NB4 (cell line): ENCODE measurements at places on chromosomes 6 and 20.

GRCh38 chr20:19858466-19859371 is 100.7 kb downstream of the RIN2 start:
- no peak for DNase-seq

- DNase-seq = no peak
Observed at GRCh38 chr20:62688855-62689460, 19.7 kb upstream of the NTSR1 start.

GRCh38 chr6:106913676-106914280 is 60.8 kb downstream of the CD24 start:
- DNase-seq = no peak

DNA sequence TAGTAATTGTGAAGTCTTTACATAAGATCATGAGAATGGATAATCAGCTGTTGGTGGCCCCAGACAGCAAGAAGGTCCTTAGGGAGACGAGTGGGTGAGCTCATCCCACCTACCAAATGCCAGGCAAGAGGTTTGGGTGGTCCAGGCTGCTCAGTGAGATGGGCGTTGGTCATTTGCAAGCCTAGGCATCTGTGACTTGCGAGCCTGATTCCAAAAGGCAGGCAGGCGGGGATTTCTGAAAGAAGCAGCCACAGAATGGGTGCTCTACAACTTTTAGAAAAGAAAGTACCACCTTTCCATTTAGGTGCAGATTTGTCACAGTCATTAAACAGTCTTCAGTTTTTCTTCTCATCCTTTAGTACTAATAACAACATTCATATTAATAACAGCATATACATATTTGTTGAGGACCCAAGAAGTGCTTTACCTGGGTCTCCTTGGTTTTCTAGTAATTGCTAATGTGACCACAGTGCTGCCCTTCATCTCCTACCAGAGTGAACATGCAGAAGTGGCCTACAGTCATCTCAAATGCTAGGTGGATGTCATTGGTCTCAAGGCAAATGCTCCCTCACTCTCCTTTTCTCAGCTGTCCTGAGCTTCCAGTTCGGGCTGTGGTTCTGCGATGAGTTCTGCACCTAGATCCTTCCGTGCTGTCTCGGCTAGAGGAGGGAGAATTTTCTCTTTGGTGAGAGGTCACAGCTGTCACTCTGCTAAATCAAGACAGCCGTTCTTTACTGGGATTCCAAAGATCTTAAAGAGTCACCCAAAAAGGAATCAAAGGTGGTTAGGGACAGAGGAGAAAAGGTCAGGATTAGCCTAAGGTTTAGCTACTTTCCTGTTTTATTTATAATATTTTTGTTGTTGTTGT is 2.7 kb downstream of the WRNIP1 start:
- no peak for DNase-seq

GRCh38 chr20:61918548-61918947 is 147.1 kb downstream of the TAF4 start:
- no peak for DNase-seq

GRCh38 chr6:36865835-36866234 is 8.8 kb downstream of the PPIL1 start:
- no peak for DNase-seq

GRCh38 chr20:46227272-46227767 is 81.0 kb downstream of the CDH22 start:
- no peak for DNase-seq

DNA sequence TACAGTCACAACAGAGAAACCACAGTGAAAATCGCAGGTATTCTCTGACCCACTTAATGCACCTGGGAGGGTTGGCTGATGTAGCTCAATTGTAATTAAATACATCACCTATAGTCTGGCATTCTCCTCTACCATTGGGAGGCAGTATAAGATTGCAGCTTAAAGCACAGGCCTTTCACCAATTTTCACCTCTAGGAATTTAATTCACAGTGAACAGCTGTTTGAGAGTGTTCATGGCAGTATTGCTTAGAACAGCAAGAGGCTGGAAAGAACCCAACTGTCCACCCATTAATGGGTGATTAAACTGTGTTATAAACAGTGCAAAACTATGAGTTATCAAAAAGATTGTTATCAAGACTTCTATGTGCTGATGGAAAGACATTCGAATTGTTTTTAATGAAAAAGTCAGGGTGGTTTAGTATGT is 2.0 kb downstream of the EDEM2 start:
- DNase-seq = peak; percentile 72

DNA sequence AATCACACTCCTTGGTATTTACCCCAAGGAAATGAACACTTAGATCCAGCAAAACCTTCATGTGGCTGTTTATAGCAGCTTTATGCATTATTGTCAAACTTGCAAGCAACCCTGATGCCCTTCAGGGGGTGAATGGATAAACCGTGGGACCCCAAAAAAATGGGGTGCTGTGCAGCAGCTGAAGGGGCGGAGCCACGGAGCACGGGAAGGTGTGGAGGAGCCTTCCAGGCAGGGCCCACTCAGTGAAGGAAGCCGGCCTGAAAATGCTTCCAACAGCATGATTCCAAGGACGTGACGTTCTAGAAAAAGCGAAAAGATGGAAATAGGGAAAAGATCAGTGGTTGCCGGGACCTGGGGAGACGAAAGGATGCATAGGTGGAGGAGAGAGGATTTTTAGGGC is 25.6 kb upstream of the FRMD1 start:
- DNase-seq = no peak

GRCh38 chr6:75344455-75344854 is 59.9 kb upstream of the TMEM30A start:
- DNase-seq = no peak
